ENCODE measurements at places on chromosomes 7 and 10.

DNA sequence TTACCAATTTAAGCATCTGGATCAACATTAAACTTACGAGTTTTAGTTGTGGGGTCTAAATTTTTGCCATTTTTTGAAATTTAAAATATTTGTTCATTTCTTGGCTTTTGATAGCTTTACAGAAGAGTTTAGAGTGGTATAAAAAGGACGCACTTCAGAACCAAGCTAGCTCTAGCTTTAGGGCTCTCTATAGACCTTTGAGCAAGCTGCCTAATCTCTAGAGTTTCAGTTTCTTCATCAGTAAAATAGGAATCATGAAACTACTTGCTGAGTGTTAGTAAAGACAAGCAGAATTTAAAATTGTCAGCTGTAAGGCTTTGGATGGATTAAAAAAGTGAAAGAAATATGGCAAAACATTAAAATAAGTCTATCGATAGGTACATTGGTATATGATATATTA, 266.5 kb downstream of the IPMK start:
- no peak for DNase-seq

DNA sequence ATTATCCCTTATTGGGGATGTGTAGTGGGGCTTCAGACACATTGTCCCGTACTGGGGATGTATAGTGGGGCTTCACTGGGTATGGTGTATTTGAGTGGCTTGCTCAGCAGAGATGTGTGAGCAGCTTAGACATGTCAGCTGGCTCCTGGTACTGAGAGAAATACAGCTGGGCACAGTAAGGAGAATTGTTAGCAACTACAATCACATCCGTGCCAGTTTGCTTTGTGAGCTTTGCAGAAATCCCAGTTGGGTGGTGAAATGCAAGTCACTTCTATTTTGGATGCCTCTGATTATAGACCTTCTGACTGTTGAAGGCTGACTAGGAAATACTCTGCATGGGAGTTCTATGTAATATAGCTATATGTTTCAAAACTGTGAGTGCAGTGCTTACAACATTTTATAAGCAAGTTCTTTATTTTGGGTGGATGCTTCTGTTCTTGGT, 10.8 kb downstream of the CCNY start:
- DNase-seq = no peak

DNA sequence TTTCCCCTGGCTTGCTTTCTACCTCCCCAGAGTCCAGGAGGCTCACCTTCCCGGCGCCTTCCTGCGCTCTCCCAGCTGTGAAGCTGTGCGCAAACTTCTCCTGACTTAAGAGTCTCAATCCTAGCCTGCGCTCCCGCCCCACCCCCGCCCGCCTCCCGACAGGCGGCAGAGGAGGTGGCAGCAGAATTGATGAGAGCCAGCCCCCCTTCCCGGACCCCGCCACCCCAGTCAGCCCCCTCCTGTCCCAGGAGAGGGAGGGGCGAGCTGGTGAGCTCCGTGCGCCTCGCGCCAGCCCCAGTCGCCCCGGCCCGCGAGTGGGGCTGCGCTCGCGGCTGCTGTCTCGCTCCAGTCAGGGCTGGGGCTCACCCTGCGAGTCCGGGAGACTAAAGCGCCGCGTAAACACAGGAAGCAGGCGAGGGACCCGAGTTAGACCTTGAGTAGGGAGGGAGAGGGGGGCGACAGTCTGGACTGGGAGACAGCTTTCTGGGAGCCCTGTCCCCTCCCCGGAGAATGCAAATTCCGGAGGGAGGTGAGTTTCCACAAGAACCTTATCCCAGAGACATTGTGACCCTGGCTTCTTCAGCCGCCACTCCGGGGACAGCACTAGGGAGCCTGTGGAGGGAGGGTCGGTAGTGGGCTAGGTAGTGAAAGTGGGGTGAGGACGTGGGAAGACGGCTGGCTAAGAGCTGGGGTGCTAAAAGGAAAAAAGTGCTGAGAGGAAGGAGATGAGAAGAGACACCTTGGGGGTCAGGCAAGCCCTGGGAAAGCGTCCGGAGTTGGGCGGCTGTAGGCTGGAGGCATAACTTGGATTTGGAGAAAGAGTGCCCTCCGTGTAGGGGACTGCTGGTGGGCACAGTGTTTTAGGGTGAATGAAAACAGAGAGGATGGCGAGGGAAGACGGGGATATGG, at the start of gene CALCR:
TSS of gene CALCR (minus strand) at position 79 of the 909 bp plus-strand sequence. CDS start 87,743 bp downstream, outside the sequence.
- DNase-seq = no peak

DNA sequence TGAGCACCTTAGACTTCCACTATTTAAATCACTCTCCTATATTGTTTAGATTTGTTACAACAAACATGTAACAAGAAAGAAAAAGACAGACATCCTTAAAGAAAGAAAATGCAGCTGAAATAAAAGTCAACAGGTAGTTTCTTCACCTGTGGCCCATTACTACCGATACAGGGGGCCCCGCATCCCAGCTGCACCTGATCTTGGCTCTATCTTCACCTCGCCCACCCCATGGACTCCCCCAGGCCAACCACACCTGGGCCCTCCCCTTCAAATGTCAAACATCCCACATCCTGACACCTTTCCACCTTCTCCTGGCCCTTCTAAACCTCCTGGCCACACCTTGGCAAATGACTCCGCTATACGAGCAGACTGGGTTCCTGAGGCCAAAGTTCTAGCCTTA, 7.0 kb downstream of the DDX56 start:
- DNase-seq = no peak

GRCh38 chr10:124696446-124697392, 47.5 kb downstream of the FAM53B start:
- no peak for DNase-seq

DNA sequence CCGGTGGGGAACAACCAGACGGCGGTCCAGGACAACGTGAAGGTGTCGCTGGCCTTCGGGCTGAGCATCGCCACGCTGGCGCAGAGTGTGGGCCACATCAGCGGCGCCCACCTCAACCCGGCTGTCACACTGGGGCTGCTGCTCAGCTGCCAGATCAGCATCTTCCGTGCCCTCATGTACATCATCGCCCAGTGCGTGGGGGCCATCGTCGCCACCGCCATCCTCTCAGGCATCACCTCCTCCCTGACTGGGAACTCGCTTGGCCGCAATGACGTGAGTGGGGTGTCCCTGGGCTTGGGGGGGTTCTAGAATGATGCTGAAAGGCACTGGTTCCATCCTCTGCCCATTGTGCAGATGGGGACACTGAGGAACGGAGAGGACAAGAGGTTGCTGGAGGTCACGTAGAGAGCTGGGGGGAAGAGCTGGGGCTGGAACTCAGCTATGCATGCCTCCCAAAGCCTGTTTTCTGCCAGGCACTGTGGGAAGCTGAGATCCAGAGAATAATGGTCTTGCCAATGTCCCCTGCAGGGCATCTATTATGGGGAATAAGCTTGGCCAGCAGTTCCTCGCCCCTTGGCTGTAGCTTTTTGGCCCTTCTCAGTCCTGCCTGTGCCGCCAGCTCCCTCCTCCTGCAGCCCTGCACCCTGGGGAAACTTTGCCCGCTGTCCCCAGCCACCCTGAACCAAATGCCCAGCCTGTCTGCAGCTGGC, 523 bp downstream of the AQP1 start:
- DNase-seq = no peak

GRCh38 chr7:114911411-114911810, 10.5 kb upstream of the MDFIC start:
- no peak for DNase-seq

All from activated T-helper 1 cell treated with anti-CD3 and anti-CD28 coated beads, Interleukin-2, amount 50 U/mL, for 16 hours (primary cell).